Activated naive CD4-positive, alpha-beta T cell treated with anti-CD3 and anti-CD28 coated beads for 36 hours (primary cell): ENCODE measurements at places on chromosomes 11 and 22. TPM values are rescaled to one million over a fixed set of nuclear protein-coding genes. Genes with fewer than 3 reads are reported as not detected.

SLC25A18 gene
- not detected for total RNA-seq

DNA sequence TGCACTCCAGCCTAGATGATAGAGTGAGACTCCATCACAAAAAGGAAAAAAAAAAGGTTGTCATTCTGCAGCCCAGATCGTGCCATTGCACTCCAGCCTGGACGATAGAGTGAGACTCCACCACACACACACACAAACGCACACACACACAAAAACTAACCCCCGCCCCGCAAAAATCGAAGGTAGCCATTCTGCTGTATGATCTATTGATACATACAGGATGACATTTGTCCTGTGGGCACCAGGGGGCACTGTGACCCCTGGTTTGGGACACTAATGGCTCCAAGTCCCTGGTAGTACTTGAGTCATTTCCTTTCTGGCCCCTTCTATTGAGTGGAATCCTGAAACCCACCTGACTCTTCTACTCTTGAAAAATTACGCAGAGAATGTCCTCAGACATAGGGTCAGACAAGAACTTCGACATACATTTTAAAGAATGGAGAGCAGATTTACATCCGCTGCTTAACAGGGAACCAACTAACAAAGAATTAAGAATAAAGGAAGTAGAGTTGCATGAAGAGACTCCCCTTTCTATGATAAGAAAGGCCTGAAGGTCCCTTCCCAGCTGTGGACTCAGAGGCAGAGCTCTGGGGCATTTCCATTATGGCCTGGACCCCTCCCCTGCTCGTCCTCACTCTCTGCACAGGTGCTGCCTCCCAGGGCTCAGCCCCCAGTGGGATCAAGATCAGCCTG, 35.0 kb upstream of the PRAME start:
- peak; percentile 72 for DNase-seq
- no peak overlapping the region for H3K27ac ChIP-seq
- peaks cover 4% of the 10 kb centered on the region for H3K4me1 ChIP-seq
- H3K27me3 ChIP-seq = no peaks in the 10 kb centered on the region
- H3K36me3 ChIP-seq = no peaks in the 10 kb centered on the region
- H3K4me3 ChIP-seq = no peak overlapping the region

UPK3A gene
- not detected for total RNA-seq

SLC17A6 gene
- total RNA-seq = not detected

NAALADL1 gene
- 10.2 TPM for total RNA-seq

CCDC116 gene
- 0.19 TPM for total RNA-seq

DNA sequence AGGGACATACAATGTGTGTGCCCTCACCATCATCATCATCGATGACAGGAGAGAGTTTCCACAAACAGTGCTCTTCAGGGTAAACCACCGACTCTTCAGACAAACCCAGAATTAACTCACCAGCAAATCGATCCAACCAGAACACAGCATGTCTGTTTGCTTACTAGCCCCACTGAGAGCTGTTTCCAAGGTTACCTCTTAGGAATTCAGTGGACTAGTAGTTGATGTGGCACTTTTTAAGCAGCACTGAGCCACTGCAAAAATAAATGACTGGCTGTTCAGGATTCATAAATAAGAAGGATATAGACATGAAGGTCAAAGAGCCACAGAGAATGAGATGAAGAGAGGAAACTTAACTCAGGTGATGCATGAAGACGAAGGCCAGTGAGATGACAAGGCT, 83.1 kb downstream of the PARVA start:
- no peak overlapping the region for H3K4me3 ChIP-seq
- H3K27ac ChIP-seq = no peak overlapping the region
- no peaks in the 10 kb centered on the region for H3K27me3 ChIP-seq
- no peaks in the 10 kb centered on the region for H3K4me1 ChIP-seq
- DNase-seq = no peak
- peaks cover 2% of the 10 kb centered on the region for H3K36me3 ChIP-seq

P2RY2 gene
- total RNA-seq = not detected

- H3K27me3 ChIP-seq = peaks cover 3% of the 10 kb centered on the region
- H3K27ac ChIP-seq = no peak overlapping the region
- DNase-seq = no peak
- no peak overlapping the region for H3K4me3 ChIP-seq
- H3K4me1 ChIP-seq = no peaks in the 10 kb centered on the region
- H3K36me3 ChIP-seq = no peaks in the 10 kb centered on the region
Measured at GRCh38 chr11:112882494-112883381, 78.5 kb upstream of the NCAM1 start.

GRCh38 chr11:134365011-134365925, 33.5 kb downstream of the GLB1L2 start:
- H3K27ac ChIP-seq = no peak overlapping the region
- peaks cover 2% of the 10 kb centered on the region for H3K27me3 ChIP-seq
- H3K4me3 ChIP-seq = no peak overlapping the region
- H3K36me3 ChIP-seq = peaks cover 1% of the 10 kb centered on the region
